Activated CD8-positive, alpha-beta memory T cell treated with anti-CD3 and anti-CD28 coated beads for 4 hours (primary cell): ENCODE measurements at places on chromosomes 4 and X.

DNA sequence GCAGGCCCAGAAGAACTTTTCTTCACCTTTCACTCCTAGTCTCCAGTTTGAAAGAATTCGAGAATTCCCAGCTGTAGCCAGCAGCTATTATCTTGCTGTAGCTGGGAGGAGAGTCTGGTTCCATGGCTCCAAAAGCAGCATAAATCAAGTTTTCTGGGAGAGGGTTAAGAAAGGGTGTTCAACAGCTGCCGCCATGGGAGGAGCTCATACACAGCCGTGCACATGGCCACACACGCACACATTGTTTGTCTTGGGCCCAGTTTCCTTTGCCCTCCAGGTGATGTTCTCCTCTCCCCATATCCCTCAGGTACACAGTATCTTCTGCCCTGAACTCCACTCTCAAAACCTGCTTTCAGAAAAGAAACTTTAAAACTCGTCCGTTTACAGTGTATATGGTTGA is 4.1 kb upstream of the GPC3 start:
- DNase-seq = no peak

DNA sequence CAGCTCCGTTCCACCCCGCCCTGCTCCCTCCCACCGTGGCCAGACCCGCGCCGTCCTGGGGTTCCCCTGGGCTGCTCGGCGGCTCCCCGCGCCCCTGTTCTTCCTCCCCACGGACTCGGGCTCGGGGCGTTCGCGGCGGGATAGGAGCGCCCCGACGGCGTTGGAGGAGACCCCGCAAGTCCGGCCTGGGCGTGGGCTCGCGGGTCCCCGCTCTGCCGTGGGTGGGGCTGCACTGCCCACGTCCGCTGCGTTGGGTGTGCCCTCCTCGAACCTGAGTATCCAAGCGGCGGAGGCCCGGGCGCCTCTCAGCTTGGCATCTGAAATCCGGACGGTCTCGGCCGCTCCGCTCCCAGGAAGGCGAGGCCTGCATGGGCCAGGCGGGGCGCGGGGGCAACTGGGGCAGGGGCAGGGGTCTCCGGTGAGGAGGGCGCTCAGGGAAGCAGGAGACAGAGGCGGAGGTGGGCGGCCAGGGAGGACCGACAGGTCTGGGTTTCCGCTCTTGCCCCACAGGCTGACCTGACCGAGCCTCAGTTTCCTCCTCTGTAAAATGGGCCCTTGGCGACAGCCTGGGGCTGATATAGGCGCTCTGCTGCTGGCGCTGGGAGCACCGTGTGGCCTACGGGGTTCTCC is 12.0 kb upstream of the NAT8L start:
- no peak for DNase-seq

GRCh38 chrX:150731795-150732194 is 38.6 kb downstream of the MTMR1 start:
- no peak for DNase-seq

GRCh38 chr4:22787753-22788375 is 95.1 kb downstream of the GBA3 start:
- no peak for DNase-seq

GRCh38 chr4:98285676-98286075 is 24.5 kb downstream of the RAP1GDS1 start:
- no peak for DNase-seq

DNA sequence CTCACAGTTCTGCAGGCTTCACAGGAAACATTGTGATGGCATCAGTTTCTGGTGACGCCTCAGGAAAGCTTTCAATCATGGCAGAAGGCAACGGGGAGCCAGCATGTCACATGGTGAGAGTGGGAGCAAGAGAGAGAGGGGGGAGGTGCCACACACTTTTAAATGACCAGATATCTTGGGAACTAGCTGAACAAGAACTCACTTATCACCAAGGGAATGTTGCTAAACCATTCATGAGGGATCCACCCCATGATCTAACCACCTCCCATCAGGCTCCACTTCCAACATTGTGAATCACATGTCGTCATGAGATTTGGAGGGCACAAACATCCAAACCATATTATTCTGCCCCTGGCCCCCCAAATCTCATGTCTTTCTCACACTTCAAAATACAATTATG is 43.3 kb upstream of the GPR173 start:
- no peak for DNase-seq

GRCh38 chr4:88910101-88910500 is 146.9 kb downstream of the FAM13A start:
- DNase-seq = no peak

DNA sequence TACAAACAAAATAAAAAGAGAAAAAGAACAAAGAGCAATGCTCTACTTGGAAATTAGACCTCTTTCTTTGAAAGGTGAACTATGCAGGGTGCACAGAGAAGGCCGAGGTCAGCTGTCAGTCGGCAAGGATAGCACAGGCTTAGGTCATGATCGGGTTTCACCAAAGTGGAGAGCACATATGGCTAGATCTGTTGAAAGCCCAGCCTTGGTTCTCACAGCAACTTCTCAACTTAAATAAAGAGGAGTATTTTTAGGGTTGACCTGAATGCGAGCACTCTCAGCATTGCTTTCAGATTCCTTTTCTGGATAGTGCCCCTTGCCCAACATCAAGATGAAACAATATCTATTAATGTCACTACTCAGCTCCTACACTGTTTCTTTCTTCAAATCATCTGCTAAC is 122.9 kb upstream of the GPC4 start:
- no peak for DNase-seq

- DNase-seq = no peak
These were observed 199.1 kb downstream of the SPATA18 start for GRCh38 chr4:52250154-52250553.

- DNase-seq = no peak
These were observed 19.1 kb upstream of the MAD2L1 start for GRCh38 chr4:120085705-120086104.

DNA sequence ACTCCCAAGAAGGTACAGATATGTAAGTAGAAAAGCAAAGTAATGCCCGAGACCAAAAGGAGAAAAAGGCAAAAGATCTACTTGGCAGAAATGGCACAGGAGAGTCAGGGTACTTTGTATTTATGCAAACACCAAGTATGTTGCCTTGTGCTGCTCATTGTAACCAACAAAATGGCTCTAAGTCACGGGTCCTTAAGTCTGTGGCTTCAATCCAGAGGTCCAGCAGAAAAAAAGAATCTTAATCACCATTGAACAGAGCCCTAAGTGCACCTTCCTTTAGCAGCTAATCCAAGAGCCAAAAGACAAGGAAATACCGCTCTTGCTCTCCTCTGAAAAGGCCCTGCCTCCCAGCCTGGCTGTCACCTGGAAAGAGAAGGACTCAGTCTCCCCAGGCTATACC is 324.9 kb upstream of the PPARGC1A start:
- DNase-seq = no peak

DNA sequence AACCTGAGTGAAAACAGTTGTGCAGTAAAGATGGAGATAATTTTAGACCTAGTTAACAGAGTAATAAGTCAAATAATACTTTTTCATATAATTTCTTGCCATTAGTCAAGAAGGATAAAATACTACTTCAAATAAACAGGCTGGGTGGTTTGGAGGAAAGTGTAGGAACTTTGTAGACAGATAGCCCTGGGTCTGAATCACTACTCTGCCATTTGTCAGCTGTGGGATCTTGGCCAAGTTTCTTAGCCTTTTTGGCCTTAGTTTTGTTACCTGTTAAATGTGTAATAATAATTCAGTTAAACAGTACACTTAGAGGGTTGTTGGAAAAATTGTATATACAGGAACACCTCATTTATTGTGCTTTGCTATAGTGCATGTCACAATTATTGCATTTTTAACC is 163.7 kb downstream of the NPNT start:
- DNase-seq = no peak
